ENCODE measurements at places on chromosomes 1 and 21.
A peak's percentile ranks its signal among the peaks of the same experiment; 100 is the strongest.

GRCh38 chr1:172326136-172326535 is 94.3 kb upstream of the C1orf105 start:
- DNase-seq = no peak

DNA sequence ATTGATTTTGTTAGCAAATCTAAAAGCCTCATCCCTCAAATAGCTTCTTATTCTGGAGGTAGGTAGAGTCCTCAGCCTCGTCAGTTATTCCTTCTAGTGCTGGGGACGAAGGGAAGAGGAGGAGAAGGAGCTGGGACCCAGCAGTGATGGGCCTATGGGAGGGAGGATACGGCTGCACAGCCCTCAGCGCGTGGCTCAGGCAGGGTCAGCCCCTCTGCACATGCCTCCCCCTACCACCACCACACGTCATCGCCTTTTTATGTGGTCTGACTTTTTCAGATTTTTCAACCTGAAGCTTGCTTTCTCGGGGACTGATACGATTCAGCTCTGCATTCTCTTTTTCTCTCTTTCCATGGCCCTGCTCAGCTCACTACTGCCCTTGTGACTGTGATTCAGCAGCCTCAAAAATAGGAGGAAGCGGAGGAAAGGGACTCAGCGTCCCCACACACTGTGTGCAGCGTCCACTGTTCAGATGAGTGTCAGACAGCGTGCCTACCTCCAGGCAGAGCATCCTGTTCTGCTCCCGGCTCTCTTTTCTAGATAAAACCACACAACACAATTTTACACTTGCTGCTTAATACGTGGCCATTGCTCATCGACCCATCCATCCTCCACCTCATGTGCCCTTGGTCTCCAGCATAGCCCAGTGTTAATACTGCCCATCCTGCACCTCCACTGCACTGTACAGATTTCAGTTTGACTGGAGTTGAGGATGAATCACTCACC is 827 bp downstream of the OR2B11 start:
- DNase-seq = peak; percentile 83

- DNase-seq = no peak
Observed at GRCh38 chr1:151803915-151804314, 1.3 kb downstream of the LINGO4 start.

- DNase-seq = no peak
Observed at GRCh38 chr1:161089251-161089924, at the start of gene NECTIN4. Gene NECTIN4 (minus strand): TSS chr1:161089558. CDS start chr1:161089296, 262 bp downstream.

GRCh38 chr1:165284454-165284853 is 72.1 kb downstream of the LMX1A start:
- DNase-seq = no peak

GRCh38 chr1:9687874-9688582 is 36.5 kb downstream of the PIK3CD start:
- DNase-seq = no peak

GRCh38 chr1:158506369-158506987 is 34.5 kb downstream of the OR10R2 start:
- DNase-seq = peak; percentile 14

- no peak for DNase-seq
Observed at GRCh38 chr1:200342511-200343311, 67.1 kb downstream of the ZNF281 start.

- DNase-seq = no peak
Observed at GRCh38 chr1:56788588-56788987, 30.6 kb downstream of the FYB2 start.

- DNase-seq = no peak
Observed at GRCh38 chr1:201072922-201073321, 39.3 kb downstream of the CACNA1S start.

DNA sequence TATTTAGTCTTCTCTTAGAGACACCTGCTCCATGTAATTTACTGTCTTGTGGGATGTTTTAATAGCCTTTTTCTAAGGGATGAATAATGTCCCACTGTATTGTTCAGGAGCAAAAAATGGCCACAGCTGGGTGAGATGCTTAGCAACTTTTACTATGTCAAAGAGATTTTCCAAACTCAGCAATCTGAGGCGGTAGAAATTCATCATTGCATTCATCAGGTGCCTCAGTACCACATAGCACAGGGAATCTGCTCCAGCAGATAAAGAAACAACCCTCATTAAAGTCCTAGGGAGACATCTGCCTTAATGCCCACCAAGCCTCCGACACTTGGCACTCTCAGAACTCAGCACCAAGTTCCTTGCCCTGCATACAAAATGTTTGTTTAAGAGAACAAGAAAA is 266.9 kb downstream of the SIPA1L2 start:
- DNase-seq = no peak

- no peak for DNase-seq
Observed at GRCh38 chr21:30072496-30072895, 94.1 kb downstream of the CLDN17 start.

DNA sequence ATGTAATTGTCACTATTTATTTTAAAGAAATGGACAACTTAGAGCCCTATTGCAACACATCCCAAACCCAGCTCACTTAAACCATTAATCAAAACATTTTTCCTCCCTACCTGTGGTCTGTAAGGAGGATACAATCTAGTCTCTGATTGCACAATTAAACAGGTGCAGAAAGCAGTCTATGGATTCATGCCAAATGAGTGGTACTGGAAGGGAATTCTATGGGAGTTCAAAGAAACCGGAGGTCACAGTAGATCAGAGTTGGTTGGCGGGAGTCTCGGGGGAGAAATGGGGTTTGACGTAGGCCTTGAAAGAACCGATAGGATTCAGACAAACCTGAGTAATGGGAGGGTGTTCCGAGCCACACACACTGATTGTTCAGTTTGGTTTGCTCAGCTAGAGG is 314.9 kb downstream of the KIF26B start:
- DNase-seq = no peak

DNA sequence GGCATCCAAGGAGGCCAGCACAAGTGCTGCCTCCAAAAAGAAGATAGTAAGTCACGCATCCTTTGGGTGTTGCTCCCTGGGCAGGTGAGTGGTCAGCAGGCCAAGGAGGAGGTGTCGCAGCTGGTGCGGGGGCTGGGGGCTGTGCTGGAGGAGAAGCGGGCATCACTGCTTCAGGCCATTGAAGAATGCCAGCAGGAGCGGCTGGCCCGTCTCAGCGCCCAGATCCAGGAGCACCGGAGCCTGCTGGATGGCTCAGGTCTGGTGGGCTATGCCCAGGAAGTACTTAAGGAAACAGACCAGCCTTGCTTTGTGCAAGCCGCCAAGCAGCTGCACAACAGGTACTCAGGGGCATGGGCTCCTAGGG is 4.3 kb downstream of the TRIM46 start:
- no peak for DNase-seq

DNA sequence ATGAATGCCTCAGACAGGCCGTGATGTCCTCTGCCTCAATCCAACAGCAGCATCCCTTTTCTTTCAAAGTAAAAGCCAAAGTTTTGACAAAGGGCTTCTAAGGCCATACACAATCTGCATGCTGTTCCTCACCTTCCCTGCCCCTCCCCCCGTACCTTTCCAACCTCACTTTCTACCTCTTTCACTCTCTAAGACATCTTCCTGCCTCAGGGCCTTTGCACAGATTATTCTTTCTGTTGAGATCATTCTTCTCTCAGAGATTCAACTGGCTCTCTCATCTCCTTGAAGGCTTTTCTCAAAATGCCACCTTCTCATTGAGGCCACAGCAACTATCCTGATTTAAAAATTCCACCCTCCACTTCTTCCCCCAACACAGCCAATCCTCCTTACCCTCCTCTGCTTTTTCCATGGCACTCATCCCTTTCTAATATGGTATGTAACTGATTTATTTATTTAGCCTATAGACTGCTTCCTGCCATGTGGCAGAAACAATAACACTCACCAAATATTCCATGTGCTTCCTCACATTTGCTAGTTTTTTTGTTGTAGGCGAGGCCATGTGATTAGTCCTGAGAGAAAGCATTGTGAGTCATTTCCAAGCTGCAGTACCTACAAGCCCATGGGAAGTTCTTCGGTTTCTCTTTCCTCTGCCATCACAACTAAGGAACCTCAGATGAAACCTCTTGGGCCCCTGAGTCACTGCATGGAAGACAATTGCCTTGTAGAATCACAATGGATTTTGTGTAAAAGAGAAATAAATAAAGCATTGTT is 58.7 kb upstream of the GADD45A start:
- no peak for DNase-seq

DNA sequence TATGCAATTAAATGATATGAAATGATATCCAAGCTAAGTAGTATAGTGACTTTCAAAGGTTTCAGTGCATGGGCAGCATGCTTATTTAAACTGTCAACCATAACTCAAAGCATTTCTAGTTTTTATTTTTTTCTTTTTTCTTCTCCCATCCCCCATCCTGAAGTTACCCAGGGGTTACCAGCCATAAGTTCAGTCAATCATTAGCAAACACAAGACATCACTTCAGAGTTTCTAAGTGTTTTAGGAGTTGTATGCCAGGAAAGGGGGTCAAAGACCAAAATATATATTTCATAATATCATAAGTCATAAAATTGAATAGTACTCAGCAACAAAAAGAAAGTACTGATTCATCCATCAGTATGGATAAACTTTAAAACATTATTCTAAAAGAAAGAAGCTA is 28.7 kb downstream of the DHX9 start:
- DNase-seq = no peak

GRCh38 chr1:87575528-87575927 is 246.8 kb downstream of the LMO4 start:
- DNase-seq = no peak

- no peak for DNase-seq
Observed at GRCh38 chr1:165639821-165640623, 9.0 kb downstream of the MGST3 start.

- DNase-seq = no peak
Observed at GRCh38 chr1:157870490-157870889, 28.9 kb upstream of the CD5L start.

DNA sequence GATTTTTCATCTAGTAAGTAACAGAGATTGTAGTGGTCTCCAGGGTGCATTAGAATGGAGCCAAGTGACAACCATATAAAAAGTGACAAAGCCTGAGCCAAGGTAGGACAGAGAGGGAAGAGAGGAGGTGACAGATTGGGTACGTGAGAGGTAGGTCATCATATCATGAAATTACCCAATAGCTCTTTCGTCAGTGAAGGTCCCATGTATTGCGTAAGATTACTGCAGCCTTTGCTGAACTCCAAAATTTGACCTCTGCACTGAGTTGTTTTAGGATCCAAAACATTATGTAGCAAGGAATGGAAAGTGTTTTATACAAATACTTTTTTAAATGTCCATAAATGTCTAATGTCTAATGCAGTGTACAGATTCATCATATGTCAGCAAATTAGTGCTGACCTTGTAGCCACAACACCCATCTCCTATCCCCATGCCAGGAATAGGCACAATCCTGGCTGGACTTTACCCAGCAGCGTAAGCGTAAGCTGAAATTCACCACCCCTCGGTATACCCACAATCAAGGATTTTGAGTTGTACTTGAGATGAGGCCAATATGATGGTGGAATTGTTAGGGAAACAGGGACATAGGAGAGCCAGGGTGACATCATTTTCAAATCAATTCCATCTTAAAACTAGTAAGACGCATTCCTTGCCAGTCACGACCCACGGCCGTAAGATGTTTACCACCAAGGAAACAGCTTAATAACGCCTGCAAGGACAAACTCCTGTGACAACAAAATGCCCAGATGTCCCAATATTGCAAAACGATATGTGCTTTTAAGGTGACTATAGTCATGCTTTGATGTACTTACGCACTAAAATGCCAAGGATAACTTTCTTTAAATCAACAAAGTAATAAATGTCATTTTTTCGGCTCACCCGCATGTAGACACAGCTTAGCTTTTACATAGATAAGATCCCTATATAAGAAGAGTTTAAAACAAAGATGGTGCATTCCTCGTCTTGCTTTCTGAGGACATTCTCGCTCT is 38.1 kb upstream of the GREM2 start:
- DNase-seq = no peak

- no peak for DNase-seq
Observed at GRCh38 chr1:209674957-209675564, at the start of gene G0S2. Gene G0S2 (plus strand): TSS chr1:209675412. CDS start chr1:209675685, 273 bp downstream.

DNA sequence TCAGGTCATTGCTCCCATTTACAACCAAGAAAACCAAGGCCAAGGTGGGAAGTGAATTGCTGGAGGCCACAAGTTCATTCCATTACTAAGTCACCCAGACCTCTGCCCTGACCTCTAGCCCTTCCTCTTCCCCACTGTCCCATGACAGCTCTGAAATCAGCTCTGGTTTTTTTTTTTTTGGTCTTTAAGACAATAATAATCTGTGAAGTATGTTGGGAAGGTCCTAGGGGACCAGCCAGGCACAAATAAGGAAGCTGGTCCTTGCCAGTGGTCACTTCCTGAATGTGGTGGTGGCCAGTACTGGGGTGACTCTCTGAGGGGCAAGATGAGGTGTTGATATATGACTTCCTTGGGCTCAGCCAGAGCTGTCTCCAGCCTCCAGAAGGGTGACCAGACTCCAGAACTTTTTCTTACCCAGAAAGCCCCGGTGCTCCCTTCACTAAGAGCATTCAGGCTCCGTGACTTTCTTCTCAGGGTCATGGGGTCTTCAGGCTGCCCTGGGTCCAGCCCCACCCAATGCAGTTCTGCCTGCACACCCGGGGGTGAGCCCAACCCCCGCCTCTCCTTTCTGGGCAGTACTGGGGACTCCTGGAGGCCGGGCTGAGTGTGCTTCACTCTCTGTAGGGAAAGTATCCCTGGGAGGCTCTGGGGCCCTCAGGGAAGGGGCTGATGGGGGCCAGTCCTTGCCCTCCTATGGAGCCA is 159.6 kb downstream of the PTPRU start:
- DNase-seq = no peak

GRCh38 chr1:158248118-158248517 is 6.1 kb upstream of the CD1A start:
- DNase-seq = peak; percentile 79

GRCh38 chr1:187413405-187414169 is 584.8 kb downstream of the PLA2G4A start:
- DNase-seq = no peak

- DNase-seq = no peak
Observed at GRCh38 chr1:236862615-236863211, 67.6 kb downstream of the MTR start.

DNA sequence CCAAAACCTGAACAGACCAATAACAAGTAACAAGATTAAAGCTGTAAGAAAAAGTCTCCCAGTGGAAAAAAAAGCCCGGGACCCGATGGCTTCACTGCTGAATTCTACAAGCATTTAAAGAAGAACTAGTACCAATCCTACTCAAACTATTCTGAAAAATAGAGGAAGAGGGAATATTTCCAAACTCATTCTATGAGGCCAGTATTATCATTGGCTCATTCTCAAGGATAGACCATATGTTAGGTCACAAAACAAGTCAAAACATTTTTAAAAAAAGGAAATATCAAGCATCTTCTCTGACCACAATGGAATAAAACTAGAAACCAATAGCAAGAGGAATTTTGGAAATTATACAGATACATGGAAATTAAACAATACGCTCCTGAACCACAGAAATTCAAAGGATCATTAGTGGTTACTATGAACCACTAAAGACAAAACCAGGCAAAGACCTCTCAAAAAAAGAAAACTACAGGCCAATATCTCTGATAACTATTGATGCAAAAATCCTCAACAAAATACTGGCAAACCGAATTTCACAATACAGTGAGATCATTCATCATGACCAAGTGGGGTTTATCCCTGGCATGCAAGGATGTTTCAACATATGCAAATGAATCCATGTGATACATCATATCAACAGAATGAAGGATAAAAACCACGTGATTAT is 13.9 kb upstream of the IL20 start:
- no peak for DNase-seq
